ENCODE measurements at places on chromosomes 7 and 10. TPM values are rescaled to one million over a fixed set of nuclear protein-coding genes. Genes with fewer than 3 reads are reported as not detected.

The ATRNL1 gene
- total RNA-seq: 9.0 TPM

The CPA2 gene
- total RNA-seq: 1.1 TPM

The SSC4D gene
- 0.50 TPM for total RNA-seq

The HOXA7 gene
- 30.2 TPM for total RNA-seq

The LIPJ gene
- 0.14 TPM for total RNA-seq

The VAX1 gene
- not detected for total RNA-seq

The PGAM2 gene
- 0.64 TPM for total RNA-seq

The SLC26A5 gene
- total RNA-seq: 0.22 TPM

The SUN3 gene
- not detected for total RNA-seq

The HMX3 gene
- 0.36 TPM for total RNA-seq

The LRIT1 gene
- not detected for total RNA-seq

The ANXA8L1 gene
- not detected for total RNA-seq

The TUBAL3 gene
- 38.6 TPM for total RNA-seq

The AIFM2 gene
- 21.8 TPM for total RNA-seq

The TDRD1 gene
- 2.9 TPM for total RNA-seq

The EDRF1 gene
- total RNA-seq: 17.9 TPM

The RPS24 gene
- total RNA-seq: 1,176 TPM

The LRRC18 gene
- total RNA-seq: not detected

The CREB5 gene
- total RNA-seq: 2.4 TPM

The PARD3 gene
- total RNA-seq: 45.5 TPM

The EGR2 gene
- total RNA-seq: 1.1 TPM

The HPSE2 gene
- 2.8 TPM for total RNA-seq

The SFTPA1 gene
- not detected for total RNA-seq

Measured in left colon (tissue), 2 donors.